ENCODE measurements at places on chromosomes 3 and 15.

- DNase-seq, result no peak
These were observed 3.9 kb downstream of the TOMM70 start for GRCh38 chr3:100396967-100397366.

DNA sequence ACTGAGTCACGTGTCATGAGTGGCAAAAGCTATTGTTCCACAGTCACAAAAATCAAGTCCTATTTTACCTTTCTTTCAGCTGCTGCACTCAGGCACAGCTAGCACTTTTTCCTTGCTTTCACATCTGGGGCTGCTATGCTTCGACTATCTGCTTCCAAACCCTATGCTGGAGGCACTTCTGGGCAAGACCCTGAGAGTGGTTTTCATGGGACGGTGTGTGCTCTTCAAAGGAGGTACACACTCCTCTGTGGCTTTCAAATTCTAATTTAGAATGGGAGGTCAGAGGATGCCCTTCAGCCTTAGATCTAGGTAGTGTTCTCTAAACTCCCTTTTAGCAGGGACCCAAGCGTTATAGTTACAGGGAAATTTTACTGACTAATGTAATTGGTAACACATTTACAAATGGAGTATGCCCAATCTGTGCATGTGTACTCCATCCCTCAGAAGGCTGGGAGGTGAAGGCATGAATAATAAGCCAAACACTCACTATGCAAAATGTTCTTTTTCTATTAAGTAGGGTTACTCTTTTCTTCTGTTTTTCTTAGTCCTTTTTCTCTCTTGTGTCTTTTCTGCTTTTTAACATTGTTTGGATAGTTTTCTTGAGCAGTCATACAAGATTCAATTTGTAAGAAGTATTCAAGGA lies 188.3 kb downstream of the LSAMP start:
- DNase-seq, result peak; percentile 50

- no peak for DNase-seq
These were observed 158.9 kb downstream of the FOXB1 start for GRCh38 chr15:60162968-60163355.

- no peak for DNase-seq
These were observed 400.0 kb downstream of the ROBO1 start for GRCh38 chr3:79367803-79368202.

GRCh38 chr3:71906976-71907375 lies 122.0 kb upstream of the PROK2 start:
- DNase-seq, result no peak

DNA sequence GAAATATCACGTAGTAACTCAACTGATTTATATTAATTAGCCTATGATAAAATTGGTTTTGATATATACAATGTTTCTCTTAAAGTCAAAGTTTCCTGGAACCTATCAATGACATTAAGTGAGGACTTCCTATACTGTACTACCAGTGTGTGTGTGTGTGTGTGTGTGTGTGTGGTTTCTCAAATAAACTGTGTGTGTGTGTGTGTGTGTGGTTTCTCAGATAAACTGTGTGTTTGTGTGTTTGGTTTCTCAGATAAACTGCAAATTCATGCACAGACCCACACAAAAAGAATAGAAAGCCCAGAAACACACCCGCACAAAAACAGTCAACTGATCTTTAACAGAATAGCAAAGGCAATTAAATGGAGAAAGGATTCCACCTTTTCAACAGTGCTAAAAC lies 14.5 kb upstream of the WDR5B start:
- DNase-seq, result no peak

DNA sequence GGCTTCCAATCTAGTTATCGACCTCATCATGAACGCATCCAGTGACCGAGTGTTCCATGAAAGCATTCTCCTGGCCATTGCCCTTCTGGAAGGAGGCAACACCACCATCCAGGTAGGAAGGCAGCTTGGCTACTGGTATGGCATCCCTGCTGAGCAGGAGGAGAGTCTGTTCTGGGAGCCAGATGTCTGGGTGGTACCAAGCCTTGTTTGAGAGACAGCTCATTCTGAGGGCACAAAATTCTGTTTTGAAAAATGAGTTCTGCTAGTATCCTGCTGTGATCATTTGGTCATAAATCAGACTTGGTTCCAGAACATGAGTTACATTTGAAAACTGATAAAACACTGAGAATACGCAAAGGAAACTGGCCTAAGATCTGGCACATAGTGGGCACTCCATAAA lies 242.1 kb downstream of the ITPR1 start:
- no peak for DNase-seq

DNA sequence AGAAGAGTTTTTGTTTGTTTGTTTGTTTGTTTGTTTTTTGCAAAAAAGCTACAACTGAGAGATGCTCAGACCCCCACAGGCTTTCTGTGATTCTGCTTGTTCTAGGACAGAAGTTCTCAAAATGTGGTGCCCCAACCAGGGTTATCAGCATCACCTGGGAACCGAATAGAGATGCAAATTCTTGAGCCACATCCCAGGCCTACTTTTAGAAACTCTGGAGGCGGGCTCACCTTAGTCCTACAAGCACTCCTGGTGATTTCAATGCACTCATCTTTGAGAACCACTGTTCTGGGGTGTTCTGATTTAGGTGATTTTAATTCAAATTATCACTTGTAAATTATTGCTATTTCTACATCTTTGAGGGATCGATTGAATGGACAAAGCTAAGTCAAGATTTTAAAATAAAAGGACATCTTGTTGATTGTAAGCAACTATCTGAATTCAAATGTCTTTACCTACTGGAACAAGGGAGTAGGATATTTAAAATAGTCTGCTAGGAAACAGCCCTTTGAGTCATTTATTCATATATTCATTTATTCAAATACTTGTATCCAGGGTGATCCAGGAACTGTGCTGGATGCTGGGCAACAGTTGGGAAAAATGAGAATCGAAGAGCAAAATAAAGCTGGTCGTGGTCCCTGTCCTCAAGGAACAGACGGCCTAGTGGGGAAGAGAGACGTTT lies 44.7 kb upstream of the CADPS start:
- no peak for DNase-seq

- DNase-seq, result no peak
These were observed 66.5 kb downstream of the PLXNA1 start for GRCh38 chr3:127049393-127049792.

GRCh38 chr3:193086681-193087080 lies 154.3 kb upstream of the PLAAT1 start:
- no peak for DNase-seq

DNA sequence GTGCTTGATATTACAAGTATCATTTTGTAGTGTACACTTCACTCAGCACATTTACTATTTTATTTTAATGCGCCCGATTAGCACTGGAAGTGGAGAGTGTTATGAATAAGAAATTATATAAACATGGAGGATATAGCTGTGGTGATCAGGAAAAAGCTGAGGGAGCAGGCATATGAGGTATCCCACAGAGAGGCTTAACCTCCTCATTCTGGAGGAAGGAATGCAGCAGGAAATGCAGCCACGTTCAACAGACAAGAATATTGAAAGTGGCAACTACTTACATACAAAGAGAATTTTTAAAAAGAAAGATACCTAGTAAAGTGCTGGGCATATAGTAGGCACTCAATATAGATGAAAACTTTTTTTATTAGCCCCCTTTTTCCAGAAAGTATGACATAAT lies 166.0 kb upstream of the SATB1 start:
- DNase-seq, result no peak

GRCh38 chr3:48409291-48410201 lies 20.3 kb downstream of the PLXNB1 start:
- DNase-seq, result no peak

- no peak for DNase-seq
These were observed 106.2 kb downstream of the XXYLT1 start for GRCh38 chr3:195164573-195165264.

- peak; percentile 31 for DNase-seq
These were observed 4.0 kb downstream of the CCDC33 start for GRCh38 chr15:74240002-74240568.

GRCh38 chr3:52415800-52416199 lies 29.1 kb downstream of the SEMA3G start:
- DNase-seq, result no peak

DNA sequence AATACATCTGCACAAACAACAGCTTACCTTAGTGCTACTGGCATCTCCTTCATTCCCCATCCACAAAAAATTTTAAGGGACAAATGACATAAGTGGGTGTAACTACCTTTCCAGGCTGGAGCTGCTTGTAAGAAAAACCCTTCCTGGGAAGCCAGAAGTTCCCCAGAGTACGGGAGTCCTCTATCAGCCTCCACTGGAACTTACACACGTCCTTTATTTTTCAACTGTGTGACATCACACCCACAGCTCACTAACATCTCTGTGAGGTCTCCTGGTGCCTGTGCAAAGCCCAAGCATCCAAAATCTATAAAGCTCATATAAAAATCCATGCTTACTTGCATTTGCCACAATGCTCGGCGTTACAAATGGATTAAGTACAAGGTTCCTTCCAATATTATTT lies 27.6 kb downstream of the LRIG1 start:
- DNase-seq, result no peak

DNA sequence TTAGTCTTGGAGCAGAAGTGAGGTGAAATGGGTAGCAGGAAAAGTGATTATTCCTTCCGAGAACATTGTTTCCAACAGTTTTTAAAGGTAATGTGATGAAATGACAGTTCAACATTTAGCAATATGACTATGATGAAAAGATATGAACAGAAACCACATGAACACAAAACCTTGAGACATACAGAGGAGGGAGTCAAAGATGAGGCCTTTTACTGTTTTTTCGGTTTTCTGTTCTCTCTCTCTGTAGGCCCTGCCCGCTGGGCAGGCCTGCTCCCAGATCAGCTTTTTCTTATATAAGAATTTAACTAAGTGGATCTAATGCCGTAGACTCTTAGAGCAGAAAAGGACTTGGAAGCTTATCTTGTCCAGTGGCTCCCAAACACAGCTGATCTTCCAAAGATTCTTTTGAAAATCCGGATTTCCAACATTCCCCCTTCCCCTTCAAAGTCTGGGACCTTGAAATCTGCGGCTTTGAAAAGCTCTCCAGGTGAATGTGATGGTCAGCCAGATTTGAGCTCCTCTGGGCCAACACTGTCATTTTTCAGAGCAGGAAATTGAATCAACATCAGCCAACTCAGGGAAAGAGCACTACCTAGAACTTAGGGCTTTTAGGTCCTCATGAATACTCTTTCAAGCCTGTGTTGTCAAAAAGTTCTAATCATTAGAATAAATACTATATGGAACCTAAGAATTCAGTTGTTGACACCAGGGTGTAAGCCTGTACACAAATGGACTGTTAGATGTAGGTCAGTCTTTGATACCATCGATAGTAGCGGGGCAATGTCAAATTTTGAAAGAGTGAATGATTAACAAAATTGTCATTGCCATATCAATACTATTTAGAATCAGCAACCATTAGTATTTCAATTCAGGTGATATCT lies 372.7 kb downstream of the SHQ1 start:
- DNase-seq, result no peak

DNA sequence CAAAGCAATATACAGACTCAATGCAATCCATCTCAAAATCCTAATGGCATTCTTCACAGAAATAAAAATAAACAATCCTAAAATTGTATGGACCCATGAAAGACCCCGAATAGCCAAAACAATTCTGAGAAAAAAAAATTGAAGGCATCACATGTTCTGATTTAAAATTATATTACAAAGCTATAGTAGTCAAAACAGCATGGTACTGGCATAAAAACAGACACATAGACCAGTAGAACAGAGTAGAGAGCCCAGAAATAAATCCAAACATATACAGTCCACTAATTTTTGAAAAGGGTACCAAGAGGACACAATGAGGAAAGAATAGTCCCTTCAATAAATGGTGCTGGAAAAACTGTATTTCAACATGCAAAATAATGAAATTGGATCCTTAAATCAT lies 70.4 kb upstream of the THRB start:
- DNase-seq, result no peak

GRCh38 chr15:60110909-60111308 lies 106.8 kb downstream of the FOXB1 start:
- DNase-seq, result no peak

DNA sequence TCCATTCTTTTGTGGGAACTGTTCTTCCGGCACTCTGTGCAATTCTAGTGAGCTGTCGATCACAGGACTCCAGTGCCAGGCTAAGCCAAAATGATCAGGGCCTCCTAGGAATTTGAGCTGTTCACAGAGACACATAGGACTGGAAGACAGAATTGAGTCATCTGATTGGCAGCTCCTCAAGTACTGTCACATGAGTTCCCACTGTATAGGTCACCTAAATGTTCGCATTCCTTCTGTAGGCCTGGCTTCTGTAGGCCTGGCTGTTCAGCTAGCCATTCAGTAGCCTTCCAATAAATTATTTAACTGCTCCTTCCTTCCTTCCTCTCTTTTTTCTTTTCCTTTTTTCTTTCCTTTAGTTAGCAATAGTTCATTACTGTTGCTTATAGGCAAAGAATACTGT lies 4.3 kb downstream of the PROS1 start:
- DNase-seq, result no peak

- DNase-seq, result no peak
These were observed 244.7 kb upstream of the TBL1XR1 start for GRCh38 chr3:177441813-177442646.

- DNase-seq, result no peak
These were observed 31.1 kb downstream of the CYP11A1 start for GRCh38 chr15:74336061-74337005.

GRCh38 chr15:56732886-56733135 lies 498 bp downstream of the ZNF280D start:
- DNase-seq, result no peak

DNA sequence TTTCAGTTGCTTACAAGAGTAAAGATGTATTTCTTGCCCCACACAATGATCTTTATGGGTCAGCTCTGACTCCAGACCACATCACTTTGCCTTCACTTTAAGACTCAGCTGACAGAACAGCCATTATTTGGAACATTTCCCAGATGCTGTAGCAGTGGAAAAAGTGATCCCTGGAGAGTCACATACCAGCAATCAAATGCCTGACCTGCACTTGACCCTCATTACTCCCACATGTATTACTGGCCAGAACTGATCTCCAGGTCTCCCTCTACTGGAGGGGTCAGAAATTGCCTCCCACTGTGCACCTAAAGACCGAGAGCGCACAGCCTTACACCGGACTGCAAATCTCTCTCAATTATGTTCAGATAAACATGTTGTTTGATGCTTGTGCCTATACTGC lies 88.6 kb upstream of the ZNF385D start:
- peak; percentile 72 for DNase-seq

- DNase-seq, result peak; percentile 17
These were observed 14.4 kb downstream of the GOLGB1 start for GRCh38 chr3:121735047-121735696.

DNA sequence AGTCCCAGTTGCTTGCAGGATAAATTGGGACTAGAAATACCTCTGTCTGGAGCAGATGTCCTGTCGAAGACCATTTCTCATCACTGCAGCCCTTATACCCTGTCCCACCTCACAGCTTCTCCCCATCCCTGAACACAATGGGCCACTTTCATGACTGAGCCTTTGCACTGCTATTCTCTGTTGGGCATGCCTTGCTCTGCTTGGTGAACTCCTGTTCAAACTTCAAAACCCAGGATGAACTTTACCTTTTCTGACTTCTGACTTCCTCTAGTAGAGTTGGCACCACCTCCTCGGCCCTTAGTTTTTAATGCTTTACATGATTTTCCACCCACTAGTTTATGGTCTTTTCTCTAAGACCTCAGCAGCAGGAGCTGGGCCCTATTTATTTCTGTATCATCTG lies 48.4 kb downstream of the ST6GAL1 start:
- DNase-seq, result no peak

GRCh38 chr3:114460459-114460858 lies 166.6 kb downstream of the TIGIT start:
- DNase-seq, result no peak

GRCh38 chr3:28039234-28039633 lies 202.2 kb upstream of the CMC1 start:
- DNase-seq, result no peak
